ENCODE measurements at places on chromosomes 6 and 20.

- DNase-seq, result no peak
Measured at GRCh38 chr6:162581988-162582780, 145.4 kb downstream of the PRKN start.

- no peak for DNase-seq
Measured at GRCh38 chr20:16241911-16242310, 331.3 kb downstream of the KIF16B start.

DNA sequence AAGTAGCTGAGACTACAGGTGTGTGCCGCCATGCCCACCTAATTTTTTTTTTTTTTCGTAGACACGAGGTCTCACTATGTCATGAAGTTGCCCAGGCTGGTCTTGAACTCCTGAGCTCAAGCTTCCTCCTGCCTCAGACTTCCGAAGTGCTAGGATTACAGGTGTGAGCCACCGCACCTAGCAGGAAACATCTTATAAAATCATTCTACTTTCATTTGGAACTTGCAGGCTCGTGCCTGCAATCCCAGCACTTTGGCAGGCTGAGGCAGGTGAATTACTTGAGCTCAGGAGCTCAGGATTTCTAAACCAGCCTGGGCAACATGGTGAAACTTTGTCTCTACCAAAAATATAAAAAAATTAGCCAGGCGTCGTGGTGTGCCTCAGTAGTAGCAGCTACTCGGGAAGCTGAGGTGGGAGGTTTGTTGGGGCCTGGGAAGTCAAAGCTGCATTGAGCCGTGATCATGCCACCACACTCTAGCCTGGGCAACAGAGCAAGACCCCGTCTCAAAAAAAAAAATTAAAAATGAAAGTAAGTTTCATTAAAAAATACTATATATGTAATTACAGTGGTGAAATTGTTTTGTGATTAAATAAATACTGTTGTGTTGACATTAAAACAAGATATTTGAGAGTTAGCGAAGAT lies 15.1 kb downstream of the MAPK14 start:
- DNase-seq, result no peak

GRCh38 chr20:41508335-41508734 lies 109.8 kb downstream of the CHD6 start:
- no peak for DNase-seq

- DNase-seq, result no peak
Measured at GRCh38 chr6:16592223-16592911, 168.9 kb downstream of the ATXN1 start.

- DNase-seq, result no peak
Measured at GRCh38 chr6:105875974-105876640, 210.0 kb upstream of the PRDM1 start.

DNA sequence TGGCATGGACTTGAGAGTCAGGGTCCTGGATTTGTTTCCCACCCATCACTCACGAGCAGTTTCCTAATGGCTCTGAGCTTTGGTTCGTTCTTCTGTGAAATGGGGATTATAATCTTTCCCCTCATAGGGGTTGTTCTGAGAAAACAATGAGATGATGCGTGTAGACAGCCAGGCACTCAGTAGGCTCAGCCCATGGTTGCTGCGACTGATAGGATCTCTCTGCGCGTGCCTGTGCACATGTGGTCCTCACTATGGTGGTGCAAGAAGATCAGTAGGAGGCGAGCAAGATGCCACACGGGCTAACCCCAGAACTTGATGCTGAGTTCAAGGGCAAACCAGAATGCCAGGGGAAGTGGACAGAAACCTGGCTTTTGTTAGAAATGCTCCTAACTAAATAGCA lies 153.5 kb upstream of the KCNG1 start:
- DNase-seq, result no peak

DNA sequence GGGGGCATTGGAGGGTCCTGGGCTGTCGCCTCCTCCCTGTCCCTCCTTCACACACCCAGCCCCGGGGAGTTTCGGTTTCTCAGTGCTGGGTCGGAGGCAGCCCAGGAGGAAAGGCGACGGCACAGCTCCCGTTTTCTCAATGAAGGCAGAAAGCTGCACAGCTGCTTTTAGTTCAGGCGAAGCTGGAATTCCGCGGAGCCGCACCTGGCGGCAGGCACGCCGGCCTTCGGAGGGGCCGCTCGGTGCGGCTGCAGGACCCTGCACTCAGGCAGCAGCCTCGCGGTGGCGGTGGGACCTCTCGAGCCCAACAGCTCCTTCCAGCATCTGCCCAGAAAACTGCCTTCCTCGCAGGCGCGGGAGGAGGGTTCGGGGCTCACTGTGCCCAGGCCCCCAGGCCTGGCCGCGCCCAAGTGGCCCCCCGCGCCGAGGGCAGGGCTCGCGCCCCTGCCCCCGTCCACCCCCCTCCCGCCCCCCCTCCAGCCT lies 4.6 kb downstream of the FOXQ1 start:
- no peak for DNase-seq

- no peak for DNase-seq
Measured at GRCh38 chr6:31075528-31075927, 36.8 kb downstream of the C6orf15 start.

- DNase-seq, result no peak
Measured at GRCh38 chr20:38790200-38791053, 15.1 kb upstream of the PPP1R16B start.

DNA sequence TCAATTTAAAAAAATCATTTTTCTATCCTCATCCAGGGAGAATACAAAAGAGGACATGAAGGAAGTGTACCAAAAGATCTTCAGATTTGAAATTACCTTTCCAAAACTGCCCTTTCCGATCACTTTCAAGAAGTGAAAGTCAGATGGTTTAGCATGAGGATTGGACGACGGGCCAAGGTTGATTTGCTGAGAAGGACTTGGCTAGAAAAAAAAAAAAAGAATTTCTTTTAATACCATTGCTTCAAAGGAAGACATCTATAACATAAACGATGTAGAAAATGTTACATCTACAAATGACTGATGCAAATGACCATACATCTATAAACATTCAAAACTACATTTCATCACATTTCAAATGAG lies 120.9 kb upstream of the SLC2A12 start:
- no peak for DNase-seq

- no peak for DNase-seq
Measured at GRCh38 chr6:23547851-23548250, 578.2 kb upstream of the NRSN1 start.

- DNase-seq, result no peak
Measured at GRCh38 chr6:105850261-105851112, 235.6 kb upstream of the PRDM1 start.

- DNase-seq, result no peak
Measured at GRCh38 chr6:135382182-135382628, 115.3 kb downstream of the AHI1 start.

GRCh38 chr6:63813566-63814120 lies 178.0 kb downstream of the PHF3 start:
- DNase-seq, result no peak

- no peak for DNase-seq
Measured at GRCh38 chr6:108568101-108568500, 7.4 kb downstream of the FOXO3 start.

DNA sequence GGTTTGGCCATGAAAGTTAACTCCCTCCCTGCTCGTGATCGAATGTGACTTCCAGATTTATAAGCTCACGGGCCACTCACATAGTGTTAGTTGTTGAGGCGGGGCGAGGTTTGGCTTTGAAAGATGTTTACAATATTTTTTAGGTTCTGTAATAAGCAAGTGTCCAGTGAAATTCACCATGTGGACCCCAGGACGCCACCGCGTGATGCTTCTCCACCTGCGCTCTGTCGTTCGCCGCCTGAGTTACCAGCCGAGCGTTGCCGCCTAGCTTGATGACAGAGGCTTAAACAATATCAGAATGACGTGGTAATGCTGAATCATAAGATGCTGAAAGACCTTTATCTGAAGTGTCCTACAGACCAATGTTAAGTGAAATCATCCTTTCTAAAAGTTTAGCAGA lies 241.0 kb downstream of the MYLK4 start:
- DNase-seq, result no peak

- DNase-seq, result no peak
Measured at GRCh38 chr6:18070486-18070885, 52.0 kb downstream of the NHLRC1 start.

DNA sequence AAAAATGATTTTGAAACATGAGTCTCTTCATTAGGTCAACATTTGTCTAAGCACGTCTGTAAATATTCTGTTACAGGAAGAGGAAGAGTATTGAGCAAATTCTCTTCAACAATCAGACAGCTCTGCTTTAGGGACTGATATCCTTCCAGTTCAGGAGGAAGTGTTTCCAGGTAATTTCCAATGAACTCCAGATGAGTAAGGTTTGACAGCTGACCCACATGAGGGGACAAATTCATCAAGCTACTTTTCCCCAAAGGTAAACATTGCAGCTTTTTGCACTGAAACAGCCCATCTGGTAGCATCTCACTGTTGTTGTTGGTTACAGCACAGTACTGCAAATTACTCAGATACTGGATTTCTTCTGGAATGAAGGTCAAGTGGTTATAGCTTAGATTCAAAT lies 18.1 kb downstream of the ENPP1 start:
- no peak for DNase-seq

GRCh38 chr20:25369529-25369928 lies 21.1 kb downstream of the ABHD12 start:
- no peak for DNase-seq

GRCh38 chr6:169545982-169546381 lies 155.8 kb downstream of the WDR27 start:
- DNase-seq, result no peak

DNA sequence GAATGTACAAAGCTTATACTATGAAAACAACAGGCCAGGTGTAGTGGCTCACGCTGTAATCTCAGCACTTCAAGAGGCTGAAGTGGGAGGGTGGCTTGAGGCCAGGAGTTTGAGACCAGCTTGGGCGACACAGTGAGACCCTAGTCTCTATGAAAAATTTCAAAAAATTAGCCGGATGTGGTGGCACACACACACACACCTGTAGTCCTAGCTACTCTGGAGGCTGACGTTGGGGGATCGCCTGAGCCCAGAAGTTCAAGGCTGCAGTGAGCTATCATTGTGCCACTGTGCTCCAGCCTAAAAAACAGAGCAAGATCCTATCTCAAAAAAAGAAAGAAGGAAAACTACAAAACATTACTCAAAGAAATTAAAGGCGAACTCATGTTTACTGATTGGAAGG lies 7.3 kb upstream of the ASF1A start:
- no peak for DNase-seq

DNA sequence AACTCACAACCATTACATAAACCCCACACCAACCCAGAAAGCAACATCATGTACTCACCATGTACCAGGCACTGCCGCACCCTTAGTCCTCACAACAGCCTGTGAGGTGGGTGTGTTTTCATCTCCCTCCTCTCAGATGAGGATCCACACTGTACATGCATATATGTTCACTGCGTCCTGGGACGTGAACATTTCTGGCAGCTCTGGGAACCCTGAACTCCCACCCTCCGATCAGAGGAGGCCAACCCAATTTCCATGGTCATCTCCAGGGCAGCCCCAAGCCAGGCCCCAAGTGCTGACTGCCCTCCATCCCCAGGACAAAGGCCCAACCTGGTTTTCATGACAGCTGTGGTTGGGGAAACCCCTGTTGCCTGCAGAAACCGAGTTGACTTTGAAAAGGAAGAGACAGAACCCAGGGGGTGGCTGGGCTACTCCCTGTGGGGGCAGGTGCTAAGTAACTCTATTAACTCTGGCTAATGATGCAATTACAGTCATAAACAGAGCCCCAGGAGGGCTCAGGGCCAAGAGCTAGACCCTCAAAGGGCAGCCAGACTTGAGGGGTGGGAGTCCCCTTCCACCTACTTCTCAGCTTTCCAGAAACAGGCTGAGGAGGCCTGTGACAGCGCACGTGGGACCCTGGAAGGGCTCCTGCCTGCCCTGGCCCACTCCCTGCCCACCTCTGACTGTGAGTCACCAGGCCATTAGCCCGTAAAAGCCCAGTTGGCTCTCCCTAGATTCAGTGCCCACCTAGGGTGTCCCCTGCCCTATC lies 2.6 kb downstream of the TFEB start:
- DNase-seq, result no peak

- DNase-seq, result no peak
Measured at GRCh38 chr6:157538168-157538567, 157.2 kb downstream of the ZDHHC14 start.

- no peak for DNase-seq
Measured at GRCh38 chr6:154462425-154462824, 48.1 kb downstream of the CNKSR3 start.

DNA sequence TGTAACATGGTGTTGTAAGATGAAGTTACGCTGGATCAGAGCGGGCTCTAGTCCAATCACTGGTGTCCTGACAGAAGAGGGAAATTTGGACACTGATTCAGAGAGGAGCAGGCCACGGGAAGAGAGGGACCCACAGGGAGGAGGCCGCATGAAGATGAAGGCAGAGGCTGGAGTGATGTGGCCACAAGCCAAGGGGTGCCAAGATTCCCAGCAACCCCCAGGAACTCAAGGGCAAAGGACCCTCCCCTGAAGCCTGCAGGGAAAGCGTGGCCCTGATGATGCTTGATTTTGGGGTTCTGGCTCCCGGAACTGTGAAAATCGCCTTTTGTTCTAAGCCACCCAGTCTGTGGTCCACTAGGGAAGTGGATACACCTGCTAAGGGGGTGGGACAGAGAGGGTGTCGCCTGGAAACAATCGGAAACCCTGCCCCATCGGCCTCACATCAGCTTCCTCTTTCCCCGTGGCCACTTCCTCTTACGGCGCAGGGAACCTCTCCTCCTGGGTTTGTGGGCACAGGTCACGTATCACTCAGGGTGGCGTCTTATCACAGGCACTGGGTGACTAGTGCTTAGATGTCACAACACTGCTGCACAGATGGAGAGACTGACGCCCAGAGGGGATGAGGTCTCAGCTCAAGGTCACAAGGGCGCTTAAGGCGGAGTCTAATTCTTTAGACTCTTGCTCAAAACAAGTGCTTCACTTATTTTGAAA lies 58.0 kb downstream of the SULF2 start:
- DNase-seq, result no peak

GRCh38 chr6:46921059-46921458 lies 679 bp downstream of the ADGRF5 start:
- no peak for DNase-seq

DNA sequence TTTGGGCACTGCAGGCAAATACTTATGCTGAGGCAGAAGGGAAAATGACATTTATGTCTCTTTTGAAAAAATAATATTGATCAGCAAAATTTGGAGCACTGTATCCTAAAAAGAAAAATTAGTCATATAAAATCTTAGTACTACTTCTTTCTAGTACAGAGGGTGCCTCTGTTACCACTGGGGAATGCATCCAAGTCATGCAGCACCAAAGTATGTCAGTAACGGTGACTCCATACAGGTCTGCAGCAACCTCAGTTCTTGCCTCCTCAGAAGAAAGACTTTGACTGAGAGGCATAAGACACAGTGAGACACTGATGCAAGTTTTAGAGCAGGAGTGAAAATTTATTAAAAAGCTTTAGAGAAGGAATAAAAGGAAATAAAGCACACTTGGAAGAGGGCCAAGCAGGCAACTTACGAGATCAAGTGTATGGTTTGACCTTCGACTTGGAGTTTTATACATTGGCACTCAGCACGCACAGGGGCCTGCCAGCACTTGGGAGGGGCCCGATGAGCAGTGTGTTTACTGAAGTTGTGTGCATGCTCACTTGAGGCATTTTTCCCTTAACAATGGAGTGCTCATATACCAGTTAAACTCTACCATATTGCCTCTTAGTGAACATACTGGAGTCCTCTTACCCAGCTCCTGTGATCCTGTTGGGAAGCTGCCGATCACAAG lies 1244.8 kb downstream of the EPHA7 start:
- DNase-seq, result no peak

- DNase-seq, result no peak
Measured at GRCh38 chr20:34705008-34705396, 858 bp downstream of the TP53INP2 start.
